ENCODE measurements at places on chromosomes 7 and 10.

DNA sequence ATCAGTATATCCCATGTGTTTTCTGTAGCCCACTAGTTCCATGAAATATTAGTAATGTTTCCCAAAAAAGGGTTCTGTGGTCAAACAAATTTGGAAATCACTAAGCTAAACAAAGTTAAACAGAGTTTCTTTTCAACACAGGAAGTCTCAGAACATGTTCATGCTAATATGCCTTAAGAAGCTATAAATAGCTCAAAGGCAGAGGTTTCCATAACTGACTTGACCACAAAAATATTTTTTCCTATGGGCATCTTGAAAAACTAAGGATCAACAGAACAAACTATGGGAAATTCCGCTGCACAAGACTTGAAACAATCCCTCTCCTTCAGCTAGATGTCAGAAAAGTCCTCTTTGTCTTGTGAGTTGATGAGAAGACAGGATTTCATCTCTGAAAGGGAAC, 59.7 kb downstream of the SEM1 start:
- no peak for DNase-seq

DNA sequence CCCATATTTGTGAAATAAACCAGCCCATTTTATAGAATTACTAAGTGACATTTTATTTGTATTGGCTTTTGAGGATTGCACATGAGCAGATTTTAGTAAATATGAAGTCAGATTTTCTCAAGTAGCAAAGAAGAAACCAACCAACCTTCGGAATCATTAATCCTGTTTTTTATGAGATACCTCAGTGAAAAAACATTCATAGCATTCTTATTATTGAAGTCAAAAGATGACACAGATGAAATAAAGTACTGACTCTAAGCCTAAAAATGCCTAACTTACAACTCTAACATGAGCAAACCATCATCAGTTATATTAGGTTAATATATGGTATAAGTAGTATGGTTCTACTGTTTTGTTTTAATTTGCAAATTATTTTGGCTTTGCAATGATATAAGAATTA, 59.9 kb upstream of the AGBL3 start:
- DNase-seq, result no peak

DNA sequence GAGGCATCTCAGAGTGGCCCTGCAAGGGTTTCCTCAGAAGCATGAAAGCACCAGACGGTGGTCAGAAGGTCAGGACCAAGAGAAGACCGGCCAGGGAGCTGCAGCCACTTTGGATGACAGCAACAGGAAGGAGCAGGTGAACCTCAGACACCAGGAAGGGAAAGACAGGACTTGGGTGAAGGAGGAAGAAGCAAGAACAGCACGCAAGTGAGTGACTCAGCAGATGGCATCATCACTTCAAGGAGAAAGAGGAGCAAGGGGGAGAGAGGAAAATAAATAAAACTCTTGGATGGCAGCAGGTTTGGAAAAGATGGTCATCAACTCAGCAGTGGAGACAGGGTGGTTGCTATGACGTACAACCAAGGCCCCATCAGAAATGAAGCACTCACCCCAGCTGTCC, 31.6 kb downstream of the NCAPG2 start:
- no peak for DNase-seq

DNA sequence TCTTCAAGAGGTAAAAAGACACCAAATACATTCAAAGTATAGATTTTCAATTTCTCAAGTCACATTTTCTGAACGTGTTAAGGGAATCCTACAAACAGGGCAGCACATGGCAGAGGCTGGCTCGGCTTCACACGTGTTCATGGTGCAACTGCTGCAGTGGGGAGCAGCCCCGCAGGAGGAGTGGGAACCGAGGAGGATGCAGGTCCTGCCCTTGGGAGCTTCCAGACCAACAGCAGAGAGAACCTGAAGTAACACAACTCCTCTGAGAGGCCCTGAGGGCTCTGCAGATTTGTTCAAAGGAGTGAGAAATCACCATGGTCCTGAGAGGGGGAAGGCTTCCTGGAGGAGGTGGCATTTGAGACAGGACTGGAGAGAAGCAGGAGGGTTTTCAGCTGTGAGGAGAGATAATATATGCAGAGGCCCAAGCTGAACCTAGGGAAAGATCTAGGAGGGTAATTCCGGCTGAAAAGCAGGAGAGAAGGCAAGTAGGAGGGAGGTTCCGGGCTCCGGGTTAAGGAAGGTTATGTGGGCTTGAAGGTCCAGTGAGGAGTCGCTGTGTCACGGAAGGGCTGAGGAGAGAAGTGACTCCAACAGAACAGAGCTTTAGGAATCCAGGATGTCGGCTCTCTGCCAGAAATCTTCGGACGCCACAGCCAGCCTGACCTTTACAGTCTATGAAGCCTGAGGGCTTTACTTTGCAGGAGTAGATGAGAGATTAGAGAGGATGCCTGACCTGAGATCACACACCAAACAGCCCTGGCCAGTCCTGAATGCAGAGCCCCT, 77.5 kb downstream of the GPR26 start:
- no peak for DNase-seq

DNA sequence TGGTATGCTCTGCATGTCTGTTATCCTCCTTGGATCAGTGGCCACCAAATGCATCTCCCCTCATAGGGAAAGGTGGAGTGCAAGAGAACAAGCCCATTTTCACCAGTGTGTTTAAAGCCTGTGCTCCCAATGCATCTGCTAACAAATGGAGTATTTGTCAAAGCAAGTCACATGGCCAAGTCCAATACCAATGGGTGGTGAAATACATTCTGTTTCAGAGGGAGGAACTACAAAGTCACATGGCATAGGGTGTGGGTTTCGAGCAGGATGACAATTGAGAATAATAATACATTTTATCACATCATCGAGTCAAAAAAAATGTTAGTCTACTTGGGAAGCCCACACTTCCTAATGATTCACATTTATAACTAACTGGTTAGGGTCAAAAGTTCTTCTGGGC, 62.7 kb downstream of the SUGCT start:
- no peak for DNase-seq

- no peak for DNase-seq
Measured at GRCh38 chr7:46245586-46246111, 324.6 kb upstream of the IGFBP3 start.

GRCh38 chr10:75195035-75195763, 15.4 kb upstream of the VDAC2 start:
- DNase-seq, result no peak

GRCh38 chr10:69055241-69055640, 32.7 kb upstream of the SRGN start:
- no peak for DNase-seq

GRCh38 chr10:18303851-18304801, 163.9 kb downstream of the CACNB2 start:
- DNase-seq, result no peak

DNA sequence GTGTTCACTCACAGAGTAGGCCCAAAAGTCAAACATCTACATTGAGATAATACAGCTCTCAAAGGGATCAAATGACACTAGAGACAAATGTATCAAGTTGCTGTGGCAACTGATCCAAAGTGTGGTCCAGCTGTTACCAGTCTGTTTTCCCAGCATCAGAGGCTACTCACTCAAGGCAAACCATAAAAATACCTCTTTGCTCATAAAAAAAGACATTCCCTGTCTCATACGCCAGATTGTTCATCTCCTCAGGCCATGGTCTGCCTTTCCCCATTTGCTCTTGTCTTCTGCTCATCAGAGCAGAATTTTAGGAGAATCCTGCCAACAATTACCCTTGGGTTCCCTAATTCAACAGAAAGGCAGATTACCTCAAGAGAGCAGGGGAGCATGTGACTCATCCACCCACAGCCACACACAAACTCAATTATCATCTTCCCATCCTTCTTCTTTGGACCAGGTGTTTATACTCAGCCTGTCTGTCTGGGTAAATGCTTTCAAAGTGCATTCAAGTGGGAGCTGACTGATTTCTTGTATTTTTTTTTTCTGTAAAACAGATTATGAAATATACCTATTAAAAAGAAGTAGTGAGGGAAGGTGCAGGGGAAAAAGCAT, 226.5 kb upstream of the HPS1 start:
- peak; percentile 5 for DNase-seq

DNA sequence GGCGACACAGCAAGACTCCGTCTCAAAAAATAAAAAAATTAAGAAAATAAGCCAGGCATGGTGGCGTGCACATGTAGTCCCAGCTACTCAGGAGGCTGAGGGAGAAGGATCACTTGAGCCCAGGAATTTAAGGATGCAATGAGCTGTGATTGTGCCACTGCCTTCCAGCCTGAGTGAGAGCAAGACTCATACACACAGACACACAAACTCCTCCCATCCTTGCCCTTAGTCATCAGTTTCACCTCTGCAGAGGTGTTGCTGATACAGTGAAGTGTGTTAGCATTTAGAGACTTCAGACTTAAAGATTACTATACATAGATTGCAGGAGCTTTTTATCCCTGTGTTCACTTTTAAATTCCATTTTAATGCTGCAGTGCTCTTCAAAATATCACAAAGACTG, 5.5 kb upstream of the H2AZ2 start:
- no peak for DNase-seq

GRCh38 chr7:55086413-55087201, 67.8 kb downstream of the EGFR start:
- DNase-seq, result peak; percentile 11

Measured in NCI-H510A treated with DMSO at 0.1 percent for 48 hours (cell line).